ENCODE measurements at places on chromosomes 1 and 21.
A peak's percentile ranks its signal among the peaks of the same experiment; 100 is the strongest.

DNA sequence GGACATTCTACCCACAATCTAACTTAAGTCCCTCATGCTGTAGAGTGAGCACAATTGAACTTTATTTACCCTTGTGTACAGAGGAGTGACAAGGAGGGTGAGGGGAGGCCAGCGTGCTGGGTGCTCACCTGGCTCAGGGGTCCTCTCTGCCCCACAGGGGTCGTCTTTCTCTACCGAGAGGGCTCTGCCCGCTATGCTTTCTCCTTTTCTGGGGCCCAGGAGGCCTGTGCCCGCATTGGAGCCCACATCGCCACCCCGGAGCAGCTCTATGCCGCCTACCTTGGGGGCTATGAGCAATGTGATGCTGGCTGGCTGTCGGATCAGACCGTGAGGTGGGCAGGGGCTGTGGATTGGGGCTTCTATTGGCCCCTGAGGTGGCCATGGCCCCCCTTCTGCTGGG lies 5.4 kb downstream of the BCAN start:
- DNase-seq: no peak

DNA sequence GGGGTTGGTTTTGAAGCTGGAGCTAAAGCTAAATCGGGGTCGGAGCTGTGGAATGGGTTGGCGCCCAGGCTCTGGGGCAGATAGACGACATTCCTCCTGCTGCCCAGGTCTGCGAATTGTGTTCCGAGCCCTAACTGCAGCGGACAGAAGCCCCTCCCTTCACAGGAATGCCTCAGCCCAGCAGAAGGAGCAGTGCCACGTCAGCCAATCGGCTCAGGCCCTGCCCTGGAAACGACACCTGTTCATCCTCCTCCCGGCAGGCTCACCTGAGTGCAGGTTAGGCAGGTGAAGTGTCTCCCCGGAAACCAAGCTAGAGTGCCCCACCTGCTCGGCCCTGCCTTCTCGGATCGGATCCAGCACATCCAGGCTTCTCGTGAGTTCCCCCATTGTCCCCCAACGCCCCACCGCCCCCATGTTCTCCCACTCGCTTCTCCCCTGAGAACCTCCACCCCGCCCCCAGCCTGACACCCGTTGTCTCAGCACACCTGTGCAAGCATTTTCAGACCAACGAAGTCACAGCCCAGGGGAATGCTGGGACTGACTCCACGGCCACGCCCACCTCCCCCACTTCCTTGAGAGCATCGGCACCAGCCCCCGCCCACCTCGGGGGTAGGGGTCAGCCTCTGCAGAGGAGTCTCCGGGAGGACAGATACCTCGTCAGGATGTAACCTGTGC lies 775 bp downstream of the TMEM125 start:
- DNase-seq: no peak

DNA sequence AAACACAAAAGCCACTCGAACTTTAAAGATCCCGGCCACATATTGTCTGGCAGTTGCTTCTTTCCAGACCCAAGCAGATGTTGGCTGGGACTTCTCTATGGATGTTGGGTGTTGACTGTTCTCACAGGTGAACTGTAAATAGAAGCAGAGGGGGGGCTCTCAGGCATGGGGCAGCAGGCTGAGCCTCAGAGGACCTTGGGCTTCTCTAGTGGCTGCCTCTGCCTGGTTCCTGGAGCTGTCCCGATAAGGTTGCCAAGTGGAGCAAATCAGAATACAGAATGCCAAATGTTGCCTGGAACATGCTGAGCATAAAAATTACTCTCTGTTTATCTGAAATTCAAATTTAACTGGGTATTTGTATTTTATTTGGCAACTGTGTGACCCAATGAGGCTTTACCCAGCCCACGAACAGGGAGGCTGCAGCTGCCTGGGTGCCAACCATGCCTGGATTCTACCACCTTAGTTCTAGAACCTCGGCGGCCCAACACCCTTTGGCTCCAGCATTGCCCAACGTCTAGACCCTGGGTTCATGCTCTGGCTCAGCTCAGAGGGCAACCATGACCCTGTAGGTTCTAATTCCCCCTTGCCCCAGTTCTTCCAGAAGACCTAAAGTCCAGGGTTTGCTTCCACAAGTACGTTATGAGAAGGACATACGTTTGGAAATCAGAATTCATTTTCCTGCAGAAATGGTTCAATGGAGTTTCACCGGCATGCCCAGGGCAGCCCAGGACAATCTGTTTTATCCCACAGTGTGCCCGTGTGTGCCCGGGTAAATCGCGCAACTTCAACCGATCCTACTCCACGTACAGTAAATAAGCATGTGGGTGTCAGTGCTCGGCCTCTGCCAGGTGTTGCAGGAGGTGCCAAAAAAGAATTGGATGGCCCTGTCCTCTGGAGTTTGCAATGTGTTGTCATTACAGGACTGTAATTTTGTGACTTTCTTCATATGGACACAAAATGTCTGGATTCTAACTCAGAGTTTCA lies 5.4 kb upstream of the SLC45A1 start:
- DNase-seq: no peak

- DNase-seq: no peak
Observed at GRCh38 chr1:81873946-81874345, 73.2 kb downstream of the ADGRL2 start.

GRCh38 chr1:201104141-201104540 lies 8.1 kb downstream of the CACNA1S start:
- DNase-seq: no peak

DNA sequence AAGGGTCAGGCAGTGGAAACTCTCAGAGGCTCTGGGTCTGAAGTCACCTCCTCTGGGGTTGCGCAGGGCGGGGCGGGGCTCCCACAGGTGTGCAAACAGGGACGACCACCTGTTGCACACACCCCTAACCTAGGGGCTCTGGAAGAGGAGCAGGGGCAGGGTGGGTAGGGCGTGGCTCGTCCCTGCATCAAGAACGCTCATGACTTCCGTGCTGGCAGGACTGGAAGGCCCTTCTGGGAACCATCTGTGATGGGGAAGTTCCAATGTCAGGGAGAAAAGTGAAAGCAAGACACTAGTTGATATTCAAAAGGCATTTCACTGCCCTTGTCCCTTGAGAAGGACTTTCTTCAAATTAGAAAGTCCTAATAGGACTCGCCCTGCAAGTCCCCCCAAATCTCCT lies 22.1 kb upstream of the CLSTN1 start:
- DNase-seq: no peak

- DNase-seq: no peak
Observed at GRCh38 chr1:204084247-204084772, 11.4 kb downstream of the SOX13 start.

DNA sequence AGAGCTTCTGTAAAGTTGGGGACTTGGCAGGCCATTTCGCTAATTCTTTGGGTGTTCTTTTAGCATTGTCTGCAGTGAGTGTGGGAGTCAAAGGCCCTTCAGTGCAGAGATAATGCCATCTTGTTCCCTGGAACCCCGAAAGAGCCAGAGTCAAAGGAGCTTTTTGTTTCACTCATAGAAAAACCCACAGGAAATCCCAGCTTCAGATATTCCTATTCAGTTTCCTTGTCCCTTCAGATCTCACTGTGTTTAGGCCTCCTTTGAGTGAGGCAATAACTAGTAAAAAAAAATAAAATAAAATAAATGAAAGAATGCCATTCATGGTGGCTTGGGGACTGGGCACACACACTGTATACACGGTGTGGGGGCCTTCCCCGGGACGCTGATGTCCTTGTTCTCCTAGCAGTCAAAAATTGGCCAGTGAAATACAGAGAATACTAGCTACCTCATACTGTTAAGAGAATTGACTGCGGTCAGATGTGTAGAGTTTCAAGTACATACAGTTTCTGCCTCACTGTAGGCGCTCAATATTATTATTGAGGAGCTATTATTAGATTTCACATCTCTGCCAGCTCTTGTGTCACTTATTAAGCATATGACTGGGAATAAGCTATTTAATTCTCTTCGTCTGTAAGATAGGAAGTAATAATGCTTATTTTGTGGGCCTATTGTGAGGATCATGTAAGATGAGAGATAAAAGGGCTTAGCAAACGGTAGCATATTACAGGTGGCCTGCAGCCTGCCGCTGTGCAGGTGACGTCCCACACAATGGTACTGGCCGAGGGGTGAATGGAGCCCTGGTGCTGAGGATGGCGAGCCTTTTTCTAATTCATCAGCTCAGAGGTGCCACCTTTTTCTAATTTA lies 16.7 kb downstream of the DISC1 start:
- DNase-seq: no peak

DNA sequence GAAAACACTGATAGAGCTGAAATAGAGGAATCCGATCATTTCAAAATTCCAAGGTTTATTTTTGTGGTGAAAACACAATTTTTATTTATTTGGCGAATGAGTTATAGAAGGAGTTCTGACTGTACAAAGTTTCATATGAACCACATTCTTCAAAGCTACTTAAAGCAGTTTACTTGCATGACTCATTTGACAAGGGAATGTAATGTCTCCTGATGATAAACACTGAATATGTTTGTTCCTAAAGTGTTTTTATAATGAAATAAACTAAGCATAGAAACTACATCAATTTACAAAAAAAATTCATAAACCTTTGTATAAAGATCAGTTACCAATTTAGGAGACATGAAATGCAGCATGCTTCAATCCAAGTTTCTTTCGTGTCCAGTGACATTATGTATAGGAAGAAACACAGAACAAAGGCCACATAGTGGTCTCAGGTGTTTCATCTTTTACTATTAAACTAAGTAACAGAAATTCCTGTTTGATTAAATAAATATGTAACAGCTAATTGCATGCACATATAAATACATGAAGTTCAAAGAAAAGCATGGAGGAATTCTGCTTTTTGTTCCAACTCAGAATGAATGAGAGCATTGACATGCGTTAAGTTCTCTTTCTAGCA lies 2.5 kb downstream of the PRKACB start:
- DNase-seq: peak; percentile 32

DNA sequence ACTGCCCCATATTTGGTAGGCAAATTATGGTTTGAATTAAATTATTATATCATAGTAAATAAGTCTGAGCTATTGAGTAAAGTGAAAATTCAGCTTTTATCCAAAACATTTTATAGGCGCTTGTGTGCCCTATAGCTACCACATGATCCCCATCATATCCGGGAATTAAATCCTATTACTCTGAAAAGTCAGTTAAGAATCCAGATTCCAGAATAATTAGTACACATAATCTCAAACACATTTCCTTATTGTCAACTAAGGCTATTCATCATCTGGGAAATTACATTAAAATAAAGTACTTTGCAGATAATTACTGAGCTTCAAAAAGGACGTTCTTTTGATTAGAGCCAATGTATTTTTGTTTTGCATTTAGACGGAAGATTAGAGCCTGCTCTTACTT lies 72.3 kb downstream of the CTH start:
- no peak for DNase-seq

DNA sequence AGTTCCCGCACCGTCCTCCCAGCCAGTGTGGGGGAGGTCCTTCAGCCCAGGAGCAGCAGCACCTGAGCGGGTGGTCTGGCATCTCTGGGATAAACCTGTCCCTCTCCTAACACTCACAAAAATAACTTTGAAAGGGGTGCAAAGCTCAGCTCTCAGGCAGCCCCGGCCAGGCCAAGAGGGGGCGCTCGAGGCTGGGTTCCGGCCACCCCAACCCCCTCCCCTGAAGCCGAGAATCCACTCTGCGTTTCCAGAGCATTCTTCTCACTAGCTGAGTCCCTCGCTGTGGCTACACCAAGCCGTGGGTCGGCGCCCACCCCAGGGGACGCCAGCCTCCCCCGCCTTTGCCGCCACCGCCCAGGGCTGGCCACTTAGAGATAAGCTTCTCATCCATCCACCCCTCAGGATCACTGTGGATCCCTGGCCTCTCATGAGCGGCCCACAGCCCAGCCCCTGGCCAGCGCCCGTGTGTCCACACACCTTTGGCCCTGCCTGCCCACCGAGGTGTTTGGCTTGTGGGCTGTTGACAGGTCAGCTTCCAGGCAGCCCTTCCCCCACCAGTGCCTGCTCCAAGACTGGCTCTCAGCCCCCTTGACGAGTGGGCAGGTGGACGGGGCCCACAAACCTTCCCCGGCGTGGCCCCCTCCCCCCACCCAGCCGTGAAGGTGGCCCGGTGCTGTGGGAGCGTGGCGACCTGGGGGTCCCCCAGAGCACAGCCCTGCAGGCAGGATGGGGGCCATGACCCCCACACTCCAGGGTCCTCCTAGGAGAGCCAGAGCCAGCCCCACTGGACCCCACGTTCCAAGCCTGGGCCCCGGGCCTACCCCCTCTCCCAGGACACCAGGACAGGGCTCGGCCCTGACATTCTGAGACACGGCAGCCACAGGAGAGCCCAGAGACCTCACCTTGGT lies 1.9 kb downstream of the FTCD start:
- DNase-seq: peak; percentile 8

- DNase-seq: no peak
Observed at GRCh38 chr21:34883491-34884271, 165.4 kb downstream of the RUNX1 start.

GRCh38 chr1:26545969-26546323 lies 16.4 kb downstream of the RPS6KA1 start:
- DNase-seq: no peak

DNA sequence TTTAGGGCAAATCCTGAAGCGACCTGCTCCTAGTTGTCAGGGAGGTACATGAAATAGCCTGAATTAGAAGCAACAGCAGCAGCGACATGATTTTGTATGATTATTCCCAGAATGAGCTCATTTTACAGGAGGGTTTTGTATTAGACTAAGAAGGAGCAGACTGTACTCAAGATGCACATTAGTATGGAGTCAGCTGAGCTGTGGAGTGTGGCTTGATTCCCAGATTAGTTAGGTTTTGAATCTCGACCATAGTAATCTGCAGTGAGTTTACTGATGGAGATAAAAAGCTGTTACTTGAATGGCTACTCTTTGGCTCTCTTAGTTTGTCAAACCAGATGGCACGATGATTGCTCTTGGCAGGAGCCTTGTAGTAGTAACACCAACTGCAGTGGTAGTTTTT lies 143.1 kb downstream of the PHTF1 start:
- DNase-seq: no peak

DNA sequence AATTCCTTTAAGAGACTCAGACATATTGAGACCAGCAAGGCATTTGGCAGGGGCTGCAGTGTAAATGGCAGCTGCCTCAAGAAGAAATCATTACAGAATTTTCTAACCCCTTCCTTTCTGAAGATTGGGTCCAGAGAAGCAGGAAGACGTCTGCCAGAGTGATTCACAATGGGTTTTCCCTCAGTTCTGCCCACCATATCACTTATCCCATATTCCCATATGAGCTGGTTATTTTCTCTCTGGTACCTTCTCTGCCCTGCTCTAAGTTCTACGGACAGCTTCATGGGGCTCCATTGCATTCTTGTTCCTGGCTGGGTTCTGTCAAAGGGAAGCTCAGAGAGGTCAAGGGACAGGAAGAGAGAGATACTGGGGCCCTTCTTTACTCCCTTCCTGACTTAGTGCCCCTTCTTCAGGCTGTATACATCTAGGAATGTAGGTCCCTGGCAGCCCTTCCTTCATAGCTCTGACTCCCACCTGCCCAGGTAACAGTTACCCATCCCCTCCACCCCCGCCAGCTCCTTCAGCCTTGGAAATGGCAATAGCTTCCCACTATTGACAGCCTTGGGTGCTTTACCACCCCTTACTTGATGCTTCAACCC lies 420.6 kb upstream of the DAB1 start:
- no peak for DNase-seq

DNA sequence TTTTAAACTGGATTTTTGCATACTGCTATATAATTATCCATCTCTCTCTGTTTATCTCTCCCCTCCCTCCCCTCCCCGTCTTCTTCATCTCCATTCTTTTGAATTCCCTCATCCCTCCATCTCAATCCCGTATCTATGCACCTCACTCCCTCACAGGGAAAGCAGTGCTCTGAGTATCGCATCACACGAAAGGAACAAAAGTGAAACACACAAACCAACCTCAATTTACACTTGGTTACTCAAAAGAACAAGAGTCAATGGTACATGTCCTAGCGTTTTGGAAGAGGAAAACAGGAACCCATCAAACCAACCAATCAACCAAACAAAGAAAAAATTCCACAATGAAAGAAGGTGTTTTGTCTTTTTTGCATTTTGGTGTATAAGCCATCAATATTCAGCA lies 115.1 kb downstream of the NBPF12 start:
- no peak for DNase-seq

Data from HFFc6 (cell line).